ENCODE measurements at places on chromosomes 2 and 18. TPM values are rescaled to one million over a fixed set of nuclear protein-coding genes. Genes with fewer than 3 reads are reported as not detected.

Gene RMDN2
- 4.1 TPM for total RNA-seq

Gene PSD4
- total RNA-seq, result 48.2 TPM

Gene ZNF521
- total RNA-seq, result 0.21 TPM

Gene DPYSL5
- total RNA-seq, result not detected

Gene CHST9
- total RNA-seq, result 3.0 TPM

Gene MALT1
- total RNA-seq, result 13.7 TPM

Gene KCNG2
- total RNA-seq, result not detected

Gene SERPINB2
- total RNA-seq, result 205 TPM

Gene SLC25A52
- not detected for total RNA-seq

Gene CD8A
- total RNA-seq, result not detected

All from airway epithelial cell (primary cell).